ENCODE measurements at places on chromosomes 1 and 21.

GRCh38 chr21:40016234-40016633 is 149.0 kb downstream of the PCP4 start:
- no peak for DNase-seq

- DNase-seq = no peak
Observed at GRCh38 chr1:231719485-231720183, 93.0 kb downstream of the DISC1 start.

DNA sequence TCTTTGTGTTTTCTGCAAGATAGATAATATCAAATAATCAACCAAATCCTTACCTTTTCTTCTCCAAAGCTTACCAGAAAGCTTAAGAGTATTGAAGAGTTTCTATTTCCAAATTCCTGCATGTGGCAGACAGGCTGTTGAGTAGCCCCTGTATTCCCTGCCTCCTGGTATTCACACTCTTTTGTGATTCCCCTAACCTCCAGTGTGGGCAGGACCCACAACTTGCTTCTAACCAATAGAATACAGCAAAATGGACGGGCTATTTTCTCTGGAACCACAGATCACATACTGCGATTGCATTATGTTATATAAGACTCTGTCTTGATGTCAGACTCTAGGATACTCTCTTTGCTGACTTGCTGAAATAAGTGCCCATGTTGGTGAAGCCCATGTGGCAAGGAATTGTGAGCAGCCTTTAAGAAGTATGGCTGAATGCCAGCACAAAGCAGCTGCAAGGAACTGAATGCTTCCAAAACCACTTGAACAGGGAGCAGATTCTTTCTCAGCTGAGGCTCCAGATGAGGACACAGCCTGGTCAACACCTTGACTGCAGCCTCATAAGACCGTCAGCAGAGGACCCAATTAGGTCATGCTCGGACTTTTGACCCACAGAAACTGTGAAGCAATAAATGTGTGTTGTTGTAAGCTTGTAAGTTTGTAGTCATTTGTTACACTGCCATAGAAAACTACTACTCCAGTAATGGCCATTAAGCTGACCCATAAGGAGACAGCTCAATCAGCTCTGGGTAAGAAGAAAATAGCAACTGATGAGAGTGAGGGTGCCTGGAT is 47.9 kb upstream of the PLXNA2 start:
- no peak for DNase-seq

GRCh38 chr1:61647142-61647541 is 77.8 kb downstream of the TM2D1 start:
- DNase-seq = no peak

All from stimulated activated CD4-positive, alpha-beta T cell treated with anti-CD3 and anti-CD28 coated beads, Interleukin-4, amount 100 ng/mL, for 1 hour (primary cell).